ENCODE measurements at places on chromosomes 7 and 10. TPM values are rescaled to one million over a fixed set of nuclear protein-coding genes. Genes with fewer than 3 reads are reported as not detected.

The TMEM270 gene
- not detected for total RNA-seq

The ATG9B gene
- 0.13 TPM for total RNA-seq

- no peak for DNase-seq
These were observed 21.6 kb upstream of the GRID1 start for GRCh38 chr10:86388119-86388704.

DNA sequence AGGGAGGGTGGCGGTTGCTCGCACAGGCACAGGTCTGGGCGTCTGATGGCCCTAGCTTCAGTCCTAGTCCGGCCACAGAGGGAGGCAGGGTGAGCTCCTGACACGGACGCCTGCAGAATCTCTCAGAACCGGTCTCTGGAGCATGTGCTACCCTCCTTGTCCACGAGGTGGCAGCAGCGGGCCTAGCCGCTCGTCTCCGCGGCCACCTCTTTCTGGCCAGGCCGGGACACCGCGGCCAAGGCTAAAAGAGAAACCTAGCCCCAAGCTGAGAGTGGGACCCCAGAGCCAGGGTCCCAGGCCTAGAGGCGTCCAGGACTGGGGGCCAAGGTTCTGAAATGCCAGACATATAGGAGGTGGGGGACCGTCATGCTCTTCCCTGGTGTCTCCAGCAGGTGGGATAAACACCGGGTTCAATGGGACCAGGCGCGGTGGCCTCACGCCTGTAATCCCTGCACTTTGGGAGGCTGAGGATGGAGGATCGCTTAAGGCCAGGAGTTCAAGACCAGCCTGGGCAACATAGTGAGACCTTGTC, 3.2 kb upstream of the LAT2 start:
- DNase-seq: peak; percentile 88

GRCh38 chr10:86139066-86139657, 227.4 kb downstream of the GRID1 start:
- DNase-seq: no peak

GRCh38 chr10:71004176-71005075, 116.1 kb upstream of the PCBD1 start:
- DNase-seq: no peak

DNA sequence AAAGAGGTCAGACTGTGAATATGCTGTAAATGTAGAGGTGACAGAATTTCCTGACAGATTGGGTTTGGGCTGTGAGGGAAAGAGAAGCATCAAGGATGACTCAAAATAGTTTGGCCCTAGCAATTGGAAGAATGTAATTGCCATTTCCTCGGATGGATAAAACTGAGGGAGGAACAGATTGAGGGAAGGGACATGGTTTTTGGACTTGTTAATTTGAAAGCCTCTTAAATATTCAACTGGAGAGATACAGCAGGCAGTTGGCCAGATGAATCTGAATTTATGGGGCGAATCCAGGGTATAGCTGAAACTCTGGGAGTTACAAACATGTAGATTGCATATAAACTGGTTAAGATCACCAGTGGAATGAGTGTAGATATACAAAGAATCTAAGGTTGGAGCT, 3.4 kb downstream of the VPS50 start:
- DNase-seq: no peak
